Activated CD4-positive, alpha-beta memory T cell treated with anti-CD3 and anti-CD28 coated beads for 36 hours (primary cell): ENCODE measurements at places on chromosomes 3 and 15. TPM values are rescaled to one million over a fixed set of nuclear protein-coding genes. Genes with fewer than 3 reads are reported as not detected.

DNA sequence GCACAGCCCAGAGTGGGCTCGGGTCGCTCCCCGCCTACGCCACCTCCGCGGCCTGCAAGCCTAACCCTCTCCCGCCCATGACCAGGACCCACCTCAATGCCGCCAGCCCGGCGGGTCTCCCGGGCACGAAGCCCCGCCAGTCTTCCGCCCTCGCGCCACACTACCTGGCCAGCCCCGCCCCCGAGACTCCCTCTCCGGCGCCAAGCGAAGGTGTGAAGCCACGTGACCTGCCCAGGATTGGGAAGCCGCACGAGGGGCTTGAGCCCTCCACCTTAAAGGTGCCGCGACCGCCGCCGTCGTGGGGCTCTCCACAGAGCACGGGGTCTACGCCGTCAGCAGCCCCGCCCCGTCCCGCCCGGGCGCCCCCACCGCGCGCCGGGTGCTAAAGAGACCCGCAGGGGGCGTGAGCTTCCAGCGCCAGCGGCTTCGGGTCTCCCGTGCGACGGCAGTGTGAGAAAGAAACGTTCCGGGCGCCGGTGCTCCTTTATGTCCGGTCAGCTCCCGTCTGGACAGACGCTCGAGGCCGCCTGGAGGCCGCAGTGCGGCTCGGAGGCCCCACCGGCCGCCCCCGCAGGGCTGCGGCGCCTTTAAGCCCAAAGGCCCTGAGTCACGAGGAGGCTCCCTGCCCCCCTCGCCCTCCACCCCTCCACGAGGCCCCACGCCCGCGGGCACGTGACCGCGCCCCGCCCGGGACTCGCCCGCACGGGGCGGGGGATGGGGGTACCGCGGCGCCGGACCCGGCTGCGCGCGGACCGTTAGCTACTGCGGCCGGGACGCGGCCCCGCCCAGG lies at the start of gene CPEB1:
Gene CPEB1, minus strand, starts transcription at position 319 of the 790 bp plus-strand sequence. CDS start 18,904 bp downstream, outside the sequence.
- peaks cover 9% of the 10 kb centered on the region for H3K4me1 ChIP-seq
- H3K36me3 ChIP-seq: no peaks in the 10 kb centered on the region
- H3K27ac ChIP-seq: no peak within 1 kb of the TSS
- peak; percentile 48 for DNase-seq
- no peak within 1 kb of the TSS for H3K4me3 ChIP-seq

LYZL4 gene
- not detected for total RNA-seq

MYH15 gene
- 0.12 TPM for total RNA-seq

CHST2 gene
- total RNA-seq: 4.5 TPM

DNA sequence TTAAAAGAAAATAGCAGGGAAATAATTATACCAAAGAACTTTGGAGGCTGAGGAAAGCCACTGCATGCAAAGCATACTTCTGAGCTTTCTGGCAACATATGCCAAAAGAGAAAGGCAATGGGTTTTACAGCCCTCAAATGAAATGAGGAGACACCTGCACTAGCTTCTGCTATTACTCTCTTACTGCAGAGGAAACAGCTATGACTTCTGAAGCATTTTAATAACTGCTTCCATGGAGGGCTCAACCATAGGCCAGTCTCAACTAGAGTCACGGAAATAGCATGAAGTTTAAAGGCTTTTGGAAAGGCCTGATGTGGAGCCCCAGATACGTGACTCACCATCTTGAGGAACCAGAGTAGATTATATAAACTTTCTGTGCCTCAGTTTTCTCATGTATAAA lies 114.8 kb downstream of the OXNAD1 start:
- no peak for DNase-seq
- H3K4me1 ChIP-seq: peaks cover 77% of the 10 kb centered on the region
- H3K4me3 ChIP-seq: no peak overlapping the region
- no peak overlapping the region for H3K27ac ChIP-seq
- peaks cover 63% of the 10 kb centered on the region for H3K36me3 ChIP-seq

DNA sequence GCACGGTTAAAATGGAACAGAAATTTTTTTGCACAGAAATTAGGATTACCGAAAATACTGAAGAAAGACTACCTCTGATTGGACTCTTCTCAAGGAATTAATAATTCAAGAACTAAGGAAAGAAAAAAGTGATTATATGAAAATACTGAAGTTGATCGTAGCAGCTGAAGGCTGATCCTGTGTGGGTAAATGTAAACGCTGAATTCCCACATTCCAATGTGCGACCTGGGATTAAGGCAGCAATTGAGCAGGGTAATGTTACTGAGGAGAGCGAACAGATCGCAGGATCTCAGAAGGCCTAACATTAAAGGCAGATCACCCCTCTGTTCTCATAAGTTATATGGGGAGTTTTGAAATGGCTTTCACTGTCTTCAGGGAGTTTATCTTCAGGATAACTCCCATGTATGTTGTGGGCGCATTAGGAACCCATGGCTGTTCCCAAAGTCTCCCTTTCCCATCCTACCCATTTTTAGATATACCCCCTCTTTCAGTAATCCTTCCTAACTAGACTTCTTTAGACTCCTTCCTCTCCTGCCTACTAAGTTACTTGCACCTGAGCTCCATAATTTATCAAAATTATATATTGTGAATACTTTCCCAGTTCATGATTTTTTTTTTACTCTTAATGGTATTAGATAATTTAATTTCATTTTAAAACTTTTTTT lies 1.0 kb upstream of the UBL7 start:
- no peak for DNase-seq
- no peaks in the 10 kb centered on the region for H3K27me3 ChIP-seq
- H3K4me1 ChIP-seq: peaks cover 44% of the 10 kb centered on the region
- peaks cover 22% of the 10 kb centered on the region for H3K36me3 ChIP-seq

DNA sequence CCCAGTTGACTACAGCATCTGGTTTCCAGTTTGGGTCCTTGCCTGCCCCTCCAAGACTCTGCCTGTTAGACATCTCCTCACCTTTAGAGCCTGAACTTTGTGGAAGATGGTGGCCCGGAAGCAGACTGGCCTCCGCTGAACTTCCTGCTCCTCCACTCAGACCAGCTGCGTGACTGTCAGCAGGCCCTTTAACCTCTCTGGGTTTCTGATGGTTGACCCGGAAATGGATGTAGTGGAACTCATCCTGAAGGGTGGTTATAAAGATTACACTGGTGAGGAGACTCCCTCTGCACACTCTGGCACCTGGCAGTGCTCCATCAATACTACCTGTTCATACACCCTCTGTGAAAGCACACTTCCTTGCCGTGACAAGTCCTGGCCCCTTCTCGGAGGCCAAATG lies 151.9 kb upstream of the TLE3 start:
- DNase-seq: no peak
- no peak overlapping the region for H3K4me3 ChIP-seq
- H3K4me1 ChIP-seq: peaks cover 14% of the 10 kb centered on the region
- no peaks in the 10 kb centered on the region for H3K27me3 ChIP-seq

ZNF662 gene
- 0.64 TPM for total RNA-seq

RTP1 gene
- total RNA-seq: not detected

ADAMTS17 gene
- 0.99 TPM for total RNA-seq

- H3K27ac ChIP-seq: no peak overlapping the region
- H3K36me3 ChIP-seq: peaks cover 3% of the 10 kb centered on the region
- no peak overlapping the region for H3K4me3 ChIP-seq
- no peaks in the 10 kb centered on the region for H3K4me1 ChIP-seq
- H3K27me3 ChIP-seq: no peaks in the 10 kb centered on the region
Observed at GRCh38 chr3:114375608-114376421, 82.0 kb downstream of the TIGIT start.

- DNase-seq: no peak
- no peaks in the 10 kb centered on the region for H3K27me3 ChIP-seq
- H3K27ac ChIP-seq: no peak overlapping the region
- H3K36me3 ChIP-seq: peaks cover 4% of the 10 kb centered on the region
- H3K4me3 ChIP-seq: no peak overlapping the region
- H3K4me1 ChIP-seq: no peaks in the 10 kb centered on the region
Observed at GRCh38 chr3:48877671-48878070, 21.0 kb downstream of the SLC25A20 start.

CYP1A1 gene
- 0.64 TPM for total RNA-seq
